RCC 7860 (cell line): ENCODE measurements at places on chromosomes 6 and 20.
A peak's percentile ranks its signal among the peaks of the same experiment; 100 is the strongest.

- no peak for DNase-seq
Measured at GRCh38 chr6:43842231-43842794, 72.3 kb downstream of the VEGFA start.

- DNase-seq = no peak
Measured at GRCh38 chr6:16389642-16390041, 151.3 kb downstream of the GMPR start.

DNA sequence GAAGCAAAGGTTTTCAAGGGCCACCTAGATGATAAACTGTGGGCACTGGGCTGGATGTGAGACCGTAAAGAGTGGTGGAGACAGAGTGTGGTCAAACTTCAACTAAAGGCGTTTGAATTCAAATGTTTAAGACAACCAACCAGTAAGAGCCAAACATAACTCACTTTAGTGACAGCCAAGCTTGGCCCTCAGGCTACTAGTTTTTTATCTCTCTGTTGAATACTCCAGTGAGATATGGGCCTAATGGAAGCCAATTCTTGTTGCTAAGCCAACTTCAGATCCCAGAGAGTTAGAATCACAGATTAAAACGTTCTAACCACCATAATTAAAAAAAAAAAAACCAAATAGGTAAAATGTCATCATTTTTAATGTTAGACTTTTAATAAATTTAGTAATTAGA, 57.3 kb downstream of the TRMT6 start:
- DNase-seq = no peak

GRCh38 chr20:15107931-15108330, 770.5 kb upstream of the FLRT3 start:
- no peak for DNase-seq

DNA sequence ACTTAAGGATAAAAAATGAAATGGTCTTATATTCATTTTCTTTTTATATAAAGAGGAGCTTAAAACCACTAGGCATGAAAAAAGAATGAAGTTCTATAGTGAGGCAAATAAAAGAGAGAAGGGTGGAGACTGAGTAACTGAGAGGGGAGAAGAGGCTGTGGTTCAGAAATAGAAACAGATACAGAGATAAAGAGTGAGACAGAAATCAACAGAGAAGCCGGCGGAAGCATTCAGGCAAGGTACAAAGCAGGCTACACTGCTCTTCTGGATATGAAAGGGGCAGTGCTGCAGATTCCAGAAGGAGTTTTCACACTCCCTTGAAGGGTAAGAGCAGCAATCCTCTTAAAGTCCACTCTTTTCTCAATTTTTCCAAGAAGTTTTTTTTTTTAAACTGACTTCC, 29.9 kb downstream of the NFATC2 start:
- DNase-seq = no peak

DNA sequence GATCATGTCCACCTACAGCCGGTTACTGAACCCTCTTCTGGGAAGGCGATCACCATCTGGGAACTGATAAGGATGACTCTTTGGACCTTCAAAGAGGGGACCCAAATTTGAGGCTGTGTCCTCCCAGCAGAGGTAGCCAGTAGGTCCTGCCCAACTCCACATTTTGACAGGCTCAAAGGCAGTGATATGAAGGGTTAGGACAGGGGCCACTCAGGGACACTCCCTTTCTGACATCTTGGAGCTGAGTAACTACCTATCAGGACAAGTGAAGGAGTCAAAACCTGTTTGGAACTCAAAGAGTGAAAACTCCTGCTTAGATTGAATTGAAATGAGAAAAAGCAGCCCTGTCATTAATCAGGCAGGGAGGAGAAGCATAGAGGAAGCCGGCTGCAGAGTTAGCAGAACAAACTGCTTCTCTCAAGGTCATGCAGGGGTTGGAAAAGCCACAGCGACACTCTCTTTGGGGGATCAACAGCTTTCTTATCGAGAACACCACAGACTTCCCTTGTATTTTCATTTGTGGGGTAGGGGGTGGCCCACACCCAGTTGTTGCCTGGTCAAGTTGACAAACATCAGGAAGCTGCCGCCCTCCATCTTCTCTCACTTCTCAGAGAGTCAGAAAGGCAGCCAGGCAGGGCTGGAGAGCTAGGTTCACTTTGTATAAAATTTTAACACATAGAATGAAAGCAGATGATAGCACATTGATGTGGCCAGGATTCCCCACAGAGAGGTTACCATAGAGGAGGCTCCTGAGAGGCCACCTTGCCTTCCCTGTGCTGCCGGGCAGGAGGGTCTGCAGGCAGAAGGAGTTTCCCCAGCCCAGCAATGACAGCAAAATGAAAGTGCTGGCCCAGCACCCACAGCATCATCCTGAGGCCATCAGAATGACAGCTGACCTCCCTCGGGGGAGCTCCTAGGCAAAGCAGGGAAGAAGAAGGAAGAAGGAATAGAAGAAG, 47.6 kb downstream of the AGPAT4 start:
- no peak for DNase-seq

DNA sequence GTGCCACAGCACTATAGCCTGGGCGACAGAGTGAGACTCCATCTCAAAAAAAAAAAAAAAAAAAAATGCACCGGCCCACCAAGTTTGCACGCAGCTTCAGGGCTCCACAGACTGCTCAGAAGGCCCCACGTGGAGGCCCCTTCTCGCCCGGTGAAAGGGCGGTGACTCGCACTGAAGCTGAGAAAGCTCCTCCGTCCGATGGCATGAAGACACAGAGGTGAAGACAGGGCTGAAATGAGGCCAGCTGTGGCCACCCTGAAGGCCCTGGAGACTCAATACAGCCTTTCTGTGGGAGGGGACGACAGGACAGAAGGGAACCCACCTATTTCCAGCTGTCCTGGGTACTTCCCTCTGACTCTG, 84.0 kb downstream of the PTPN1 start:
- DNase-seq = no peak

- no peak for DNase-seq
Measured at GRCh38 chr6:13831615-13832014, 17.3 kb upstream of the MCUR1 start.

DNA sequence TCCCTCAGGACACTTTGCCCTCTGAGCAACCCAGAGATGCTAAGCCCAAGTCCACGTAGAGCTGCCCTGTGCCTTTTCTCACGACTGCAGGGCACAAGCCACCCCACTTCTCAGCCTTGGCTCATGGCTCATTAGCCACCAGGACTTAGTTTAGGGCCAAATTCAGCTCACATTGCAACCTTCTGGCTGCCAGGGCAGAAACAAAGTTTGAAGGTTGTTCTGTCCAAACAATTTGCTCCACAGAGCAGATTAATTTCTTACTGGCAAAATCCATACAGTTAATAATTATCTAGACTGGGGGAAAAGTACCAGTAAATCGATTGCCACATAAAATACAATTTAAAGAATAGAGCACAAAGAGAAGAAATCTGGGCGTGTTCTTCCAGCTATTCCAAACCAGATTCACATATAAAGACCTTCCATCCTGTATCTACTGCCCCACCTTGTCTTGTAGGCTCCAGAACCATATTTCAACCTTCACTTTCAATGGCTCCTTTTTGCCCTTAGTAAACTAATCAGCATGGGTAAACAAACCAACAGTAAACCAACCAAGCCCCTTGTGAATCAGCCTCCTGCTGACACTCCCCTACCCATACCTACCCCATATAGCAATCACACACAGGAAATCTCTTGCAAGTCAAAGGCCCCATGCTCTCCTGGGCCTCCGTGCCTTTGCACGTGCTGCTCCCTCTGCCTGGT, 101.9 kb downstream of the QRSL1 start:
- peak; percentile 66 for DNase-seq
